Dorsolateral prefrontal cortex (tissue), 122 donors: ENCODE measurements at places on chromosomes 11 and 22.
A peak's percentile ranks its signal among the peaks of the same experiment; 100 is the strongest.

DNA sequence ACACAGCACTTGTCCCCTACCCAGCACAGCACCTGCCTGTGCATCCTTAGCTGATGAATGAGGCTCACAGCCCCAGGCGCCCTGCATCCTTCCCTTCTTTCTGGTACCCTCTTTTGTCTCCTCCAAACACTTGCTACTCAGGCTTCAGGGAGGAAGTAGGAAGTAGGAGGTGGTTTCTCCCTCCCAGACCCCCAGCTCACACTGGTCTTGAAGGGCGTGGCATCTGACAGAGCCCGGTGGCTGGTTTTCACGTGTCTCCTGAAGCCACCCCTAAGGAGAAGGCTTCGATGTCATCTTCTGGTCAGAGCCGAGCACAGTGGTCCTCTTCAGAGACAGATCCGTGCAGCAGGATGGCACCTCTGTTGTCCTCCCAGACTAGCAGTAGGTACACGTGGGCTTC, 109.8 kb downstream of the PTPRJ start:
- DNase-seq, result no peak

DNA sequence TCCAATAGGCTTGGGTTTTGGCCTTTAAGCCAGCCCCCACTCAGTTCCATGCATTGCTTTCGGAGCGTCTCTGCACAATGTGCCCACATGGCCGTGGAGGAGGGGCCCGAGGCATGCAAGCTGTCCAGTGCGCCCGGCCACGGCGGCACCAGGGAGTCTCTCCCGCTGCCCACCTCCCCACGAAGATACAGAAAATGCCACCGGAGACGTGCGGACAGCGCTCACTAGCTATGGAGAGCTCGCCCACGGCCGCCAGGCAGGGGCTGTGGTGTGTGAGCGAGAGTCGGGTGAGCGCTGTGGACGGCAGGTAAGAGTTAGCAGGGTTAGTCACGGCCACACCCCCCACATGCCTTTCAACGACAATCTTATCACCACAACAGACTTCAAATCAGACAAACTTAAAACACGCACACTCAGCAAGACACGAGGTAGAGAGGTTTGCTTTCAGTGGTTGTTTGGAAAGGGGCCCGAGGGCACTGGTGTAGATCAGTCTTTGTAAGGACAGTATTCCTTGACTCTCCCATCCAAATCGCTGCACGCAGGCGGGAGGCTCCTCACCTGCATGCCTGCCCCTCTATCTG, 18.7 kb upstream of the BID start:
- DNase-seq, result no peak

- no peak for DNase-seq
Observed at GRCh38 chr11:67381244-67381972, 8.0 kb upstream of the CLCF1 start.

- peak; percentile 49 for DNase-seq
Observed at GRCh38 chr22:50526834-50527801, 1.7 kb upstream of the SCO2 start.

GRCh38 chr11:131248588-131248987, 121.8 kb upstream of the NTM start:
- DNase-seq, result no peak

- no peak for DNase-seq
Observed at GRCh38 chr11:64786308-64786707, 8.0 kb upstream of the SF1 start.

DNA sequence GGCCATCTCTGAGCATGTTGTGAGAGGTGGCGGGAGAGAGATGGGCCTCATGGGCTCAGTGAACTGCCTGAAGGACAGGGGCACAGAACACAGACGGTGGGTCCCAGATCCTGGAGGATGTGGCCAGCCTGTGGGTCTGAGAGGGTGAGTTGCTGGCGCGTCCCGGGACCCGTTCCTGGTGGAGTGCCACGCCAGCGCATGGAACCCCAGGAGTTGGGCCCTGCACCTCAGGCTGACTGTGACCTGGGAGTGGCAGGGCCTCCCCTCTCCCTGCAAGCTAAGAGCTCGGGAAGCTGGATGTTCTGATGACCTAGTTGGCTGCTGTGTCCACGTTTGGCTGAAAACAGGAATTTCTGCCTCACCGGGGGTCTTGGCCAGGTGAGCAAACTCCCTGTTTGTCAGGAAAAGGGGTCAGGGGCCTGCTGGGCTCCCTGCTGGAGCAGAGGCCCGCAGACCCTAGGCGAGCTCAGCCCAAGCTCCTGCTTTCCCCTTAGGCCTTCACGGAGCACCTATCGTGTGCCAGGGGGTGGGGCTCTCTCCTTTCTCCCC, 15.0 kb downstream of the LRRC32 start:
- no peak for DNase-seq

DNA sequence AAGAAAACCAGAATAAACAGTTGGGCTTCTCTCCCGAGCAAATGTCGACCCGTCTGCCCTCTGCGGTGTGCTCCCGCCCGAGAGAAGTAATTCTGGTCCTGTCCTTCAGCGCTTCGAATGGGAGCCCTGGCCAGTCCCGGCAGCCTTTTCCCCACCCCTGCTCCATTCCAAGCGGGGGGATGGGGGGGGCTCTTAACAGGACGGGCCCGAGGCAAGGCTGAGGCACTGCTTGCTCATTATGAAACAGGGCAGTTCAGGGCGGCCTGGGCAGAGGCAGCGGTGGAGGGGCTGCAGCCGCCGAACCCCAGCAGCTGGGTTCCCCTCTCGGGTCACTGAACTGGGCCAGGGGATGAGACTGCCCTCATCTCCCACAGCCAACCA, 9.1 kb downstream of the BACE1-AS start:
- DNase-seq, result peak; percentile 49

DNA sequence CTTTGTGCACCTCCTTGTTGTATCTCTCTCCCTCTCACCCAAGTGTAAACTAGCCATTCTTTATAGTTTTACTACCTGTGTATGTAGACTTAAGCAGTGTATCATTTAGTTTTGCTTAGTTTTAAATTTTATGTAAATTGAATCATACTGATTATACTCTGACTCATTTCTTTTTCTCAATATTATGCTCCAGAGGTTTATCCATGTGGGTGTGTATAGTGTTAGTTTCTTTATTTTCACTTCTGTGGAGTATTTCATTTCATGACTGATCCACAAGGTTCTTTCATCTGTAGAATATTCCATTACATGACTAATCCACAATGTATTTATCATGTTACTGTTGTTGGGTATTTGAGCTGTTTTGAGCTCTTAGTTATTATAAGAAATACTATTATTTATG, 62.0 kb downstream of the CCDC34 start:
- no peak for DNase-seq

DNA sequence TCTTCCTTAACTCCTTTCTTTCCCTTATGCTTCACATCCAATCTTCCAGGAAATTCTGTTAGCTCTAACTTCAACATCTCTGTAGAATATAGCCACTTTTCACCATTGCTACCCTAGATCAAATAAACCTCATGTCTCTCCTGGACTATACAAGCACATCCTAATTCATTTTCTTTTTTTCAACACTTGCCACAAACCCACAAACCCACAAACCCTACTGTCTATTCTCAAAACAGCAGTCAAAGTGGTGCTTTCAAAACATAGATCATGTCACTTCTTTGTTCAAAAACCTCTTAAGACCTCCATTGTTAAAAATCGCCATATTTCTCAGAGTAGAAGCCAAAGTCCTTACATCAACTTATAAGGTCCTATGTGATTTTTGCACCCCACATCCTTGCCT, 94.3 kb downstream of the PIWIL4 start:
- no peak for DNase-seq

- DNase-seq, result no peak
Observed at GRCh38 chr22:43451371-43452050, 39.7 kb downstream of the MPPED1 start.

DNA sequence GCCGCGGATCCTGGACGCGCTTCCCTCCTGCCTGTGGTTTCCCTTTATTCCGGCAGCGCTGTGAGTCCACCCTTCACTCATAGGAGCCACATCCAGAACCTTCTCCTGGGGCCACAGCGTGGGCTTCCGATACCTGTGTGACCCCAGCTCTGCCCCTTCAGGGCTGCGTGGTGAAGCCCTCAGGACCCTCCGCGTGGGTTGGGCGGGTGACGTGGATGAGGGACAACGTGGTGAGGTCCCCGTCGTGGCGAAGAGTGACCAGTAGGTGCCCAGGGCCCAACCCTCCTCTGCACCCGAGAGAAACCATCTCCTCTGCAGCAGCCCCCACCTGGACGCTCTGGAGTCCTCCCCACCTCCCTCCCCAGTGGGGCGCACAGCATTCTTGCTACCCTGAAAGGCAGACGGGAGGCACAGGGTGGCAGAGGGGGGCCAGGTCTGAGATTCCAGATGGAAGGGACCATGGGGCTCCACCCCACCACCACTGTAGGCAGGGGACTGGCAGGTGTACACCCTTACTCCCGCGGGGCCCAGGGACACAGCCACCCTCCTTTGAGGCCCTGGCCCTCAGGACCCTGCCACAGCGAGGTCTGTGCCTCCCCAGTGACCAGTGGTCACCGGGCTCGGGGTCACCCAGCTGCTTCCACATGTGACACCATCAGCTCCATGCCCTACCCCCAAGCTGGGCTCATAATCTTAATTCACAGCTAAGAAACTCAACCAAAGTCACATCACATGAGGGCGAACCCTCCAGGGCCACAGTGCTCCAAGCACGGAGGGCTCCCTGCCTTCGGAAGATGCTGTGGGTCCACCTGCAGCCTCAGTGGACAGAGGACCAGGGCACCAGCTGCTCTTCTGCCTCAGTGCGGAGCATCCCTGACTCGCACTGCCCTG, 3.4 kb upstream of the ZBED4 start:
- DNase-seq, result no peak

DNA sequence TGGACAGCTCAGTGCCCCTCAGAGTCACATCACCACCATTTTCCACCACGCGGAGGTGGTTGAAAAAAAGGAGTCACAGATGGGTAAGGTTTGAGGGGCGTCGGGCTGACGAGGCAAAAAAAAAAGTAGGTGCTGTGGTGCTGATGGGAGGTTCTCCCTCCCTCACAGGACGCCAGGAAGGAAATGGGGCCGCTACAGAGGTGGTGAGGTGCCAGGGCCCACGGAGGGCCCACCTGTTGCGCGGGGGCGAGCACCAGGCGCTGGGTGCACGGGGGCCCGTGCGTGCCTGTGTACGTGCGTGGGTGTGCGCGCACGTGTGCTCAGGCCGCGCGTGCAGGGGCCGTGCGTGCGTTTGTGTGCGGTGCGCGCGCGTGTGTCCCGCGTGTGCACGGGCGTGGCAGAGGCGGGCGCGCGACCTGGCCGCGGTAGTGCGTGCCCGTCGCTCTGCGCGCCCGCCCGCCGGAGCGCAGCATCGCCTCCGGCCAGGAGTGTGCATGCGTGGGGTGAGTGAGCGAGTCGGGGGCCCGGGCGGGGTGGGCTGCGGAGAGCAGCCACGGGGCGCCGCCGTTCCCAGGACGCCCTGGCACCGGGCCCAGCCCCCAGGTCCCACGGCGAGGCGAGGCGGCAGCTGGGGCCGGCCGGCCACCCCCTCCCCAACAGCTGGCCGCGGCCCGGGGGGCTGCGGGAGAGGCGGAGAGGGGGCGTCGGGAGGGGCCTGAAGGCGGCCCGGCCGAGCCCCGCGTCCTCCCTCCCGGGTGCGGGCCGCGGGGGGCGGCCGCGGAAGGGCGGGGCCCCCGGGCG, 2.8 kb downstream of the PDGFB start:
- no peak for DNase-seq

DNA sequence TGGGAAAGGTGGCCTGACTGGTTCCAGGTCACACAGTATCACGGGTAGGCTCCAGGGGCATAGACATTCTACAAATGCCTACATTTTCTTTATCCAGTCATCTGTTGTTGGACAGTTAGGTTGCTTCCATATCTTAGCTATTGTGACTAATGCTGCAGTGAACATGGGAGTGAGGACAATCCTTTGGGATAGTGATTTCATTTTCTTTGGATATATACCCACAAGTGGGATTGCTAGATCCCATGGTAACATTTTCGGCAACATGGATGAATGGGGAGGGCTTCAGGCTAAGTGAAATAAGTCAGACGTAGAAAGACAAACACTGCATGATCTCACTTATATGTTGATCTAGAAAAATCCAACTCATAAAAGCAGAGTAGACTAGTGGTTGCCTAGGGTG, 744.3 kb downstream of the NTM start:
- no peak for DNase-seq

- DNase-seq, result no peak
Observed at GRCh38 chr22:39634530-39635405, 64.2 kb downstream of the CACNA1I start.

- no peak for DNase-seq
Observed at GRCh38 chr11:47244448-47245350, 3.9 kb downstream of the ACP2 start.

DNA sequence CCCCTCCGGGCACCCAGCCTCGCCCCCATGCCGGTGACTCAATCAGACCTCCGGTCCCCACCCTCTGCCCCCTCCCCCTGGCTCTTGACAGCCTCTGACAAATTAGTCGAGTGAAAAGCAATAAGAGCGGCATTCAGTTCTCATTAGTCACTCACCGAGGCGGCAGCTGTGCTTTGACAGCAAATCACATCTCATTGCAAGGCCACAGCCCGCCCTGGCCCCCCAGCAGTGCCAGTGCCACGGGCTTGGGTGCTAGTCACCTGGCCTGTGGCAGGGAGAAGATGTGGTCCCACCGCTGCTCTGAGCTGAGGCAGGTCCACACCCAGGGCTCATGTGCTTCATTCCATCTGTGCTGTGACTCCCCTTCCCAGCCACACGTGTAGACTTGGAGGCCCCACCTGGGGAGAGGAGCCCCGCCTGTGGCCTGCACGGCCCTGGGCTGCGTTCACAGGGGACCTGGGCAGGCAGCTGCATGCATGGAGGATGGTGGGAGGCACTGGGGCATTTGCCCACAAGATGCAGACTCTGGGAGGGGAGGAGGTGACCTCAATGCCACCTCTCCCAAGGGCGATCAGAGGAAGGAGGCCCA, 7.4 kb upstream of the TH start:
- no peak for DNase-seq

- DNase-seq, result no peak
Observed at GRCh38 chr11:134485316-134485715, 73.3 kb upstream of the B3GAT1 start.

GRCh38 chr11:94823102-94823732, 55.1 kb downstream of the AMOTL1 start:
- DNase-seq, result no peak

DNA sequence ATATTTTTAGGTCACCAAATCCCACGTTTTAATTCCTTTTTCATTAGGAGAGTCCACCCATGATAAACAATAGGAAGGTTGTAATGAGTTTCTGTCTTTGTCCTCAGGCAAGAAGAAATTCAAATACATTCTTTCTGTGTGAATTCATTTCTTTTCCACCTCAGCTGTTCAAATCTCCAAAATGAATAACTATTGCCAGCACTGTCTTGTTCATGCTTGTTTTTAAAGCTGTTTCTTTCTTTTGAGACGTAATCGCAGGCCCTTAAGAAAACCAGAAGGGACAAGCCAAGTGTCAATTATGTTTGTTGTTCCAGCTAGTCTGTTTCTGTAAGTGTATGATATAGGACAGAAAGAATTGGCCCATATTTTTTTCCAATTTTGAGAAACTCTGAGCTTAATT, 20.2 kb downstream of the MMP27 start:
- no peak for DNase-seq

- no peak for DNase-seq
Observed at GRCh38 chr11:27171376-27171958, 130.9 kb downstream of the BBOX1 start.

GRCh38 chr11:74015919-74016684, 7.2 kb upstream of the UCP3 start:
- no peak for DNase-seq
